AG04449 (cell line): ENCODE measurements at places on chromosomes 3 and 15.

DNA sequence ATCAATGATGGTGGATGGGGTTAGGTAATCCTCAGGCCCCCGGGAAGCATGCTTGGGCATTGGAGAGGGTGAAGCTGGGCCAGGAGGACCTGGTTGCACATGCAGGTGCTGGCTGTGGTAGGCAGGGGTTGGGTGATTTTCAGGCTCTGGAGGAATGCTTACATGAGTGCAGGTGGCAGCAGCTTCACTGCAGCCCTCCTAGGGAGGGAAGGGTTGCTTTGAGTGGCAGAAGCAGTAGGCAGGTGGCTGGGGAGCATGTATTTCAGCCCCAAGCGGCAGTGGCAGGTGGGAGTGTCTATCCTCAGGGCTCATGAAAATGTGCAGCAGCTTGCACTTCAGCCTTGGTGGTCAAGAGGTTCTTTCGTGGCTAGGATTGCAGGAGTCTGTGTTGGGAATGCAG lies 230.0 kb upstream of the CTNNB1 start:
- DNase-seq: no peak

DNA sequence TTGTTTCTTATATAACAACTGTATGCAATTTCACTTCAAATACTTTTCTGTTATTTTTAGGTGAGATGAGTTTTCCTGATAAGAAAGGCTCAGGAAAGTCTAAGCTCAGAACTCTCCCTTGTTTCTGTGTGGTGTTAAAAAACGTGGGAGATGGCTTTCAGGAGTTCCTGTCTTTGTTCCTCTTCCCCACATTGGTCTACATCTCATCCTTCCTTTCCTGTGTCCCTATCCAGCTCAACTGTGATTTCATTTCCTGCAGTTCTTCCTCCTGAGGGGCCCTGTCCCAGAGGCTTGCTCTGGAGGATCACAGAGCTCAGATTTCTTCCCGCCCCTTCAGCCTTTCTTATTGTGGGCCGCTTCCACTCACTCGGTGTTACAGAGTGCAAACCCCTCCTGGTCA lies 11.2 kb downstream of the SEC13 start:
- no peak for DNase-seq

- no peak for DNase-seq
Measured at GRCh38 chr15:41911691-41912345, 18.0 kb upstream of the SPTBN5 start.

GRCh38 chr3:98542623-98543022 lies 10.8 kb downstream of the GPR15 start:
- no peak for DNase-seq

- DNase-seq: no peak
Measured at GRCh38 chr15:81484086-81484955, 110.3 kb upstream of the TMC3 start.

- DNase-seq: no peak
Measured at GRCh38 chr15:52243286-52243685, 52.1 kb upstream of the GNB5 start.

DNA sequence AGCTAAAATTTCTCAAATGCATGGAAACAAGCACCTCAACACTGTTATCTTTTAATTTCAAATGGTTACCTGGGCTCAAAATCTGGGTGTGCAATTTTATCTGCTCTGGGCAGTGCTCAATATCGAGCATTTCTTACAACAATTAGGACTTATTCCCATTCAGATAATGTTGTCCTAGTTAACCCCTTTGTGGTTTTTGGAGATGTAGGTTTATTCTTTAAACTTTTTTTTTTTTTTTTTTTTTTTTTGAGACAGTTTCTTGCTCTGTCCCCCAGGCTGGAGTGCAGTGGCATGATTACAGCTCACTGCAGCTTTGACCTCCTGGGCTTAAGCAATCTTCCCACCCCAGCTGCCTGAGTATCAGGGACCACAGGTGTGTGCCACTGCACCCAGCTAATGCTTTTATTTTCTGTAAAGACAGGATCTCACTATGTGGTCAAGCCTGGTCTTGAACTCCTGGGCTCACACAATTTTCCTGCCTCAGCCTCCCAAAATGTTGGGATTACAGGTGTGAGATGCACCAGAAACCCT lies 4.4 kb upstream of the ATP2C1 start:
- DNase-seq: no peak

- no peak for DNase-seq
Measured at GRCh38 chr3:16329826-16330129, 64.8 kb downstream of the OXNAD1 start.

DNA sequence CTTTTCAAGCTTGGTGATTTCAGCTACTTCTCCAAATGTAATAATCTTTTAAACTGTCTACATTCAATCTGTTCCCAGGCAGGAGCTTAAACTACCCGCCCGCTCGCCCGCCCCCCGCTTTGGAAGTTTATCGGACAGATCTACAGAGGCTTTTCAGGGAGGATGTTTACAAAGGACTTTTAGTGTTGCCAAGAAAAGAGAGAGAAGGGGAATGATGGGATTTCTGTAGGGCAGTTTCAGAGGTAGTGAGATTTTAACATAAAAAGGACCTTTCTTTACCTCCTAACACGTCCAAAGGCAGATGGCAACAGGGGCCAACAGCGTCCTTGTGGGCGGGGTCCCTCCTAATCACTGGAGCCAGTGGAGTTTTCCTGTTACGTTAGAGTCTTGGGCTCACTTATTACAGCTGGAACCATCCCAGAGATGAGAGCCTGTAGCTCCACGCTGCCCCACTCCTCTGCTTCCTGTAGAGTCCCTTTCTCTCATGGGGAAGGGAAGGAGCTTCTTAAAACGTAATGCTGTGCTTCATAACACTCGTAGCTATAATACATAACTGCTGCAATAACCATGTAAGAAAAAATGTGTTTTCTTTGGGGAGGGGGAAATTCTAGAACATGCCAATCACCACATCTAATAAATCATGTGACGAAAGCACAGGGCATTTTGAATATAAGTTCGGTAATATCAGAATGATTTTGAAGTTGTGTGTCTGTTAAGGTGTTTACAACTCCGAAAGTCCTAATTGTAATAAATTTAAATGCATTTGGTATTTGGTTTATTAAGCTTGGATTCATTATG lies 30.9 kb downstream of the HES1 start:
- no peak for DNase-seq

- DNase-seq: peak; percentile 68
Measured at GRCh38 chr15:89845305-89845893, 30.7 kb upstream of the ANPEP start.

- no peak for DNase-seq
Measured at GRCh38 chr3:160747422-160747821, 8.6 kb upstream of the PPM1L start.
